Amygdala (tissue), 56 donors: ENCODE measurements at places on chromosomes 13 and 19.

DNA sequence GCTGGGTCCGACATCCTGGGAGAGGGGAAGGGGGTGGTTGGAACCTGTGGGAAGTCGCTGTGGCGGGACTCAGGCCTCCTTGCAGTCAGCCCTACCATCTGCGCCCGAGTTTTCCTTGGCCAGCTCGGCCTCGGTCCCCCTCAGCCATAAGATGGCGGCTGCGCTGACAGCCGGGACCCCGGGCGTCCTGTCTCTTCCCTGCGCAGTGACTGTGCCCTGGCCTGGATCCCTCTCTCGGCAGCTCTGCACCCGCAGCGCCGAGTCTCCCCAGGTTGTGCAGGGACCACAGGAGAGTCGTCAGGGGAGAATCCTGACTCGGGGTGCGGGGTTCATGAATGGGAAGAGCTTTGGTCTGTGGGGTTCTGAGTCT, 345 bp downstream of the ZNF257 start:
- no peak for DNase-seq

GRCh38 chr13:90800082-90800746, 547.3 kb upstream of the MIR17HG start:
- peak; percentile 2 for DNase-seq

DNA sequence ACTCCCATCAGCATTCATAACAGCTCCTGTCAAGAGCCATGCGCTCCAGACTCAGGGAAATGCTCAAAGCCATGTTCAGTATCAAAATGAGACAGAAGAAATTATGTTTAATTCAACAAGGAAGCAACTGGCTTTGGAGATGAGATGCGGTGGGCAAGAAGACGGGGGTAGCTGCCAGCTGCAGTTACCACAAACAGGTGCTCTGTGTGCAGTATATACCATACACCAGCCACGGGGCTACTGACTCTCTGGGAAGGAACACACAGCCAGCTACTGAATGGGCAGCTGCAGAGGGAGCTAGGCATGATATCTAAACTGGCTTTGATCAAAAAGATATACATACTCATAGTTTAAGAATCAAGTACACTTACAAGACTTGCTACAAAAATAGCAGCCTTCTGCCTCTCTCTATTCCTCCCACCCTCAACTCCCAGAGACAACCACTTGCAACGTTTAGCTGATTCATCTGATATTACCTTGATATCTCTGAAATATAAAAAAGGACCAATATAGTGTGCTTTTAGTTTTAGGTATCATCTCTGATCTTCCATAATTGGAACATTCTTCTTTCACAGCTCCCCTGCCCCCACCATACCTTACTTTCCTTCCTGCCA, 593.0 kb downstream of the UQCRFS1 start:
- no peak for DNase-seq

DNA sequence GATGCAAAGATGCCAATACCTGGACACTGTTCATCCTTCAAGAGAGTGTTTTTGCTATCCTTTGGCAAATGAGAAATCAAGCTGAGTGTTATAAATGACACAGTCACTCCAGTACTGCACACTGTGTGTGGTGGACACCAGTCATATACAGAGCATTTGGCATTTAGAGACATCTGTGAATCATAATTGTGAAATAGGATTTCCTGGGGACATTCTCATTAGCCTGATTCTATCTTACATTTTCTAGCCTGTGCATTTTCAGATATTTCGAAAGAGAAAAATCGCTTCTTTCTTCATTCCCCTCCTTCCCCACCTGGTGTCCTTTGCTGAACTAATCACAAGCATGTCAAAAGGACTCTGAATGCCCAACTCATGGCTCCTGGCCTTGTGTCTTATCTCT, 781.0 kb upstream of the ARGLU1 start:
- DNase-seq = no peak

DNA sequence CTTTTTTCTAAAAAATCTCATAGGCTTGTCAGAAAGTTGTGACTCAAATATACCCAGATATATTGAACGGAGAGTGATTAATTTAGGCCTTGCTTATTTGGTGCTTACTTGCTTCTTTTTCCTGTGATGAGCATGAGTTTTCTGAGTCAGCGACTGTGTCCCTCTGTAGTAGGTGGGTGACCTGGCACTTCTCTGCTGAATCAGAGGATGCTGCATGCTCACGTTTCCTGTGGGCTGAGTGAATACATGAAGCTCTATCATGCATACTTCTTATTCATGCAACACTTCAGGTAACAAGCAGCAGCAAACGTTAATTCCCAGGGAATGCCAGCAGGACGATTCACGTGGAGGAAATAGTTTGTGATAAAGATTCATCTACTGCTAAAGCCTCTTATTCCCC, 245.0 kb downstream of the KLF5 start:
- no peak for DNase-seq

GRCh38 chr19:17289489-17289888, 7.8 kb downstream of the ANKLE1 start:
- DNase-seq = no peak

GRCh38 chr13:41311406-41312175, 524 bp downstream of the NAA16 start:
- peak; percentile 68 for DNase-seq

GRCh38 chr19:4376991-4377781, 23.2 kb downstream of the SH3GL1 start:
- DNase-seq = no peak

GRCh38 chr19:14138576-14139265, 2.3 kb upstream of the ASF1B start:
- no peak for DNase-seq

- no peak for DNase-seq
These were observed 109.9 kb downstream of the RBM26 start for GRCh38 chr13:79295906-79296706.

- DNase-seq = no peak
These were observed at the start of gene FUT3 for GRCh38 chr19:5851302-5851701. Gene FUT3, minus strand, starts transcription at chr19:5851449.

GRCh38 chr13:106905380-106906162, 337.6 kb upstream of the ARGLU1 start:
- no peak for DNase-seq

GRCh38 chr19:18291019-18291524, 9.7 kb upstream of the JUND start:
- DNase-seq = no peak

DNA sequence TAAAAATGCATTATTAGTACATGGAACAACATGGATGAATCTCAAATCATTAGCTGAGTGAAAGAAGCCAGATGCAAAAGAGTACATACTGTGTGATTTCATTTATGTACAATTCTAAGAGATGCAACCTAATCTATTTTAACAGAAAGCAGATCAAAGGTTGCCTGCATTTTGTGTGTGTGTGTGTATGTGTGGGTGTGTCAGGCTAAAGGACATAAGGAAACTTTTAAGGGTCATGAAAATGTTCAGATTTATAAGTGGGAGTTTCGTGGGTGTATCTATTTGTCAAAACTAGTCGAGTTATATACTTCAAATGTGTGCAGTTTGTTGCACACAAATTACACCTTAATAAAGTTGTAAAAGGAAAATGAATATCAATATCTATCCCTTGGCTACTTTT, 17.9 kb upstream of the NEK3 start:
- no peak for DNase-seq

DNA sequence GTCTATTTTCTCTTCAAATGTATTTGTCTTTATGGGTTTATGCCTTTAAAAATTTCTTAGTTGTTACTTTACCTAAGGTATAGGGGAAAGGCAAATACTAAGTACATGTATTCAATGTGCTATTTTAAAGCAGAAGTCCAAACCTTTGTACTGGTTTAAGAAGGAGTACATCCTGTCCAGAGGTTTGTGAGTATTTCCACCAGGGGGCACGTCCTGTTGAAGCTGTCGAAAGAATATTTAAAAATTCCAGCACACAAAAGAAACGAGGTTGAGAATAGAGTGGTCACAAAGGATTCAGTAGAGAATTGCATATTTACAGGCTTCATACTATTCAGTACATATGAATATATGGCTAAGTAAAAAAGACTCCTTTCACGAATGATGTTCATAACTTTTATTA, 59.8 kb downstream of the URI1 start:
- no peak for DNase-seq

DNA sequence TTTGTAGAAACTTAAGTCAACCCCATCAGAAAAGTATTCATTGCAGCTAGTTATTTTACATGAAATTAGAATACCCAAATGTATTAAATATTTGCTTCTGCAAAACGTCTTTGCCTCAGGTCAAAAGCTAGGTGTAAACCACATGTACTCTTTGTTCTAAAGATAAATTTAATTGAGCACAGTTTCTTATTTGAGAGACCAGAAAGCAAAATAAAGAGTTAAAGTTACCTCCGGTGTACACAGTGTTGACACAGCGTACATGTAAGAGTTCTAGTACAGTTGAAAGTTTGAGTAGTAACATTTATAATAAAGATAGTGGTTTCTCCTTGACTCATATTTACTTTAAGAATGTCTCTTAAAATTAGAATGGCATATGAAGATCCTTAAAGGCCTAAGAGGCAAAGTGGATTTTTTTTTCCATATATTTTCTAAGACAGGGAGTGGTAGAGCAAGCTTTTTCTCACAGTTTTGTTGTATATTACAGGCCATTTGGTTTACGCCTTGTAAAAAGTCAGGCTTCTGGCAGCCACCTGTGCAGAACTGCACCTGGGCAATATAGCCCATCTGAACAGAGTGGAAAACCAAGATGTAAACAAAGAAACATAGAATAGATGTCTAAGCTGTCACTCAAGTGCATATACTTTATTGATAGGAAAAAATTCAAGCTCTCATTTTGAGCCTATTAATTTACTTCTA, 2.9 kb downstream of the LRCH1 start:
- no peak for DNase-seq

GRCh38 chr13:97030705-97031452, 36.6 kb upstream of the OXGR1 start:
- DNase-seq = no peak

GRCh38 chr19:57288373-57288772, 8.1 kb downstream of the ZNF460 start:
- no peak for DNase-seq

- DNase-seq = no peak
These were observed 37.3 kb downstream of the KLF2 start for GRCh38 chr19:16361926-16362325.

GRCh38 chr19:8458380-8458779, 13.6 kb downstream of the HNRNPM start:
- no peak for DNase-seq

- DNase-seq = no peak
These were observed 59.4 kb downstream of the ZDHHC20 start for GRCh38 chr13:21399741-21400140.
